MCF 10A (cell line): ENCODE measurements at places on chromosomes 1 and 21. TPM values are rescaled to one million over a fixed set of nuclear protein-coding genes. Genes with fewer than 3 reads are reported as not detected.

DNA sequence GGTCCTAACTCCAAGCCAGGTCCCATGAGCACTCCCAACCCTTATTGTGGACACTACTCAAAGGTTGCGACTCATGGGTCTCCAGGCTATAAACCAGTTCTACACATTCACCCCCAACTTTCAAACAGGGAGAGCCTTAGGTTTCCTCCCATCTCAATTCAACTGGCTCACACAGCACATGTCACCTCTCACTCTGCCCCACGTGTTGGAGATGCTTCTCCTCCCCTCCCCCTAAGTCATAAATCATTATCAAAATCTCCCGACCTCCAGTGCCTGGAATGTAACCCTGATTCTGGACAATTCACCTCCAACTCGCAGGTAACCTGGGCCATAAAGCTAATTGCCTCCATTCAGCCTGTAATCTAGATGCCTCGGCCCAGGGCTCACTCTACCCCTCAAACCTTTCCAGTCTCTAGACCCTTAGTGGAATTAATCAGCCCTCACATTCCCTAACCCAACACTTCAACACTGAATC is 595 bp downstream of the AK2 start:
- peak overlapping the region; percentile 98 for H3K4me3 ChIP-seq
- no peaks in the 10 kb centered on the region for H3K27me3 ChIP-seq
- H3K4me1 ChIP-seq = peaks cover 34% of the 10 kb centered on the region
- DNase-seq = peak; percentile 48
- H3K27ac ChIP-seq = peak overlapping the region; percentile 95

DNA sequence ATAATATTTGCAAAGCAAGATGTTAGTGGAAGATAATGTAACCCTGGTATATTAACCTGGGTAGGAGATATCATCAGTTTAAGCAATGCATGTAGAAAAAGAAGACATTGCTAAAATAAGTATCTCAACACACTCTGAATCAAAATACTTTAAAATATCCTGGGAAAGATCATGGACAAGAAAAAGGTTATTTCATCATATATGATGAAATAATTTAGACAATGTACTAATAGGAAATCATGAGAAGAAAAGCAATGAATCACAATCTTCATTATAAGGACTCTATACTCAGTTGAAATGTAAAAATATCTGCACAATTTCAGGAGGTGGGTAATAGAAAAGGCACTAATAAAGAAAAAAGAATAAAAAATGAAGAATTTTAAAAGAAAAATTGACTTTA is 158.8 kb downstream of the KCNT2 start:
- H3K36me3 ChIP-seq = no peaks in the 10 kb centered on the region
- H3K4me1 ChIP-seq = peaks cover 18% of the 10 kb centered on the region
- no peak overlapping the region for H3K27ac ChIP-seq
- DNase-seq = peak; percentile 26
- H3K27me3 ChIP-seq = no peaks in the 10 kb centered on the region

DNA sequence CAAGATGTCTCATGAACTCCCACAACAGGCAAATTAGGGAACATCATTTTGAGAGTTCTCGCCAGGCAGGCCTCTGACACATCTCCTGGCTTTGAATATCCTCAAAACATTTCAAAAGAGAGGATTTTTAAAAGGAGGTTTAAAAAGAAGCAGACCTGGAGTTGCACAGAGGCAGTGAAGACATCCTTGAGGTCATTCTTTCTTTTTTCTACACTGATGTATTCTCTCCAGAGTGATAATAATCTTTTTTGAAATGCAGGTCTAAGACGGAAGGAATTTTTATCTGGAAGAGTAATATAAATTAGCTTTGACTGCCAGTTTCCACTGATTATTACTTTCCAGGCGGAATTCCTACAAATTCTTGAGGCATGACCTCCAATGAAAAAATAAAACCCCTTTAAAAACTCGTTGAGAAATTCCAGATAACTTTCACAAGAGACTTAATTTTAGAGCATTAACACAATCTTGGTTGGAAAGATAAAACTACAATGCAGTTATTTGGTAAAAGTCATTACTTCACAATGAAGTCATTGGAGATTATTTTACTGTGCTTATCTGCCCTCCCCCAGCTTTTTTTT is 125.0 kb downstream of the LYPLAL1 start:
- H3K4me3 ChIP-seq = no peak overlapping the region
- no peak for DNase-seq
- no peaks in the 10 kb centered on the region for H3K4me1 ChIP-seq
- H3K27me3 ChIP-seq = peaks cover 86% of the 10 kb centered on the region

GRCh38 chr1:15738416-15739113 is 2.5 kb downstream of the SLC25A34 start:
- no peaks in the 10 kb centered on the region for H3K27me3 ChIP-seq
- H3K4me1 ChIP-seq = peaks cover 7% of the 10 kb centered on the region
- DNase-seq = no peak
- no peak overlapping the region for H3K4me3 ChIP-seq

BGLAP gene
- 1.9 and 2.6 TPM in 2 replicates for total RNA-seq

DNA sequence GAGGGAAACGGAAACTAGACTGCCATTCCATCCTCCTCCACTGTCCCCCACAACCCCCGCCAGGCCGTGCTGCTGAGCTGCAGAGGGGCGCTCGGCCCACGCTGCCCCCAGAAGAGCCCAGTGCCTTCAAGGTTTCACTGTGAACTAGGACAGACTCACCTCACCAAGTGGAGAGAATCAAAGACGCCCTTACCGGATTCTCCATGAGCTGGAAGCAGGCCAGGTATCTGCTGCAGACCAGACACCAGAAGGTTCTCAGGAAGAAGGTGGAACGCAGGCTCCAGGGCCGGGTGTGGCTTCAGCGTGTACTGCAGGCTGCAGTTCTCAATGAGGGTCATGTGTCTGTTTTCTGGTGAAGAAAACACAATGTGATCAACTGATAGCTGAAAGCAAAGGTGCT is 30.6 kb downstream of the NPHP4 start:
- H3K27ac ChIP-seq = no peak overlapping the region
- no peak for DNase-seq
- no peaks in the 10 kb centered on the region for H3K27me3 ChIP-seq
- H3K36me3 ChIP-seq = peaks cover 17% of the 10 kb centered on the region

GRCh38 chr1:24463776-24464735 is 38.6 kb upstream of the RCAN3 start:
- peaks cover 75% of the 10 kb centered on the region for H3K36me3 ChIP-seq
- no peak overlapping the region for H3K4me3 ChIP-seq
- no peak overlapping the region for H3K27ac ChIP-seq
- H3K4me1 ChIP-seq = peaks cover 6% of the 10 kb centered on the region
- no peak for DNase-seq
- H3K27me3 ChIP-seq = no peaks in the 10 kb centered on the region

DNA sequence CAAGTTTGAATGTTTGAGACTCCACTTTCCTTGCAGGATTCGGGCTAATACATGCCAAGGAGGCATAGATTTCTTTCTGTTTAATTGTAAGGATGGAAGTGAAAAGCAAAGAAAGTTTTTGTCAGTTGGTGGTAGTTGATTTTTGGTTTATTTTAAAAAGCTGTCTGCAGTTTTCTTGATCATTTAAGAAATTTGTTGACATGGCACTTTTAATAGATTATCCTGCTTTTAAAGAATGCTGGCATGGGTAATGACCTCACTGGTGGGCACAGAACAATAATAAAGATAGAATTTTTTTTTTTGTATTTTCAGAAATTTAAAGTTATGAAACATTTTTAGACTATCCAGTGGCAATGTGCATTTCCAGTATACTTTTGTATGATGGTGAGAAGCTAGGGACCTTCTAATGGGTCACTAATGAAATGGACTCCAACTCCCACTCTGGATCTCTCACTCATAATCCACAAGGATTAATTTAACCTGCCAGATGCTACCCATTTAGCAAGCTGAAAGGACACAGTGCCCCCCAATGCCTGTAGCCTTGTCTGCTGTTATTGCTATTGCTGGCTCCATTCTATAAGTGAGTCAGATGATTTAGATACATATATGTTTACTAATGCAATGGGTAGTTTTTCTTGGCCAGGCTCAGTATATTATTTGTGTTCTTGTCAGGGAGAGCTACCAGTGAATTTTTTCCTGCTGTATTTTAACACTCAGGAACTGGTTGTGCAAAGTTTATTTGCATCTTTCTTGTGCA is 190.2 kb upstream of the SGIP1 start:
- H3K27ac ChIP-seq = no peak overlapping the region
- no peak overlapping the region for H3K4me3 ChIP-seq
- H3K36me3 ChIP-seq = peaks cover 5% of the 10 kb centered on the region
- DNase-seq = peak; percentile 46
- no peaks in the 10 kb centered on the region for H3K27me3 ChIP-seq

DNA sequence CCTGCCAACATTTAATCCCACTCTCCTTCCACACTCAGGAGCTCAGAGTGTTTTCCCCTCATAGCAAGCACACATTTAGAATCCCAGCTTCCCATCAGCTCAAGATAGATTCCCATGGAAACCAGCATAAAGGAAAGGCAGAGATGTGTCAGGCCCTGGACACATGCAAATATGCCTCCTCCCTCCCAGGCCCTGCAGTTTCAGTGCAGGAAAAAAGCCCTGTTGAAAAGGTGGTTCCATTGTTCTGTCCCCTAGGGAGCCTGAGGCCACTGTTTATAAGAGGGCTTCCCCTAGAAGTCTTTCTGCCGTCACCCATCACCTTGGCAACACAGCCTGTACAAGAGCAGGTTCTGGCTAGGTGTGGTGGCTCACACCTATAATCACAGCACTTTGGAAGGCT is 3.6 kb downstream of the CACNA1S start:
- no peaks in the 10 kb centered on the region for H3K4me1 ChIP-seq
- H3K27ac ChIP-seq = no peak overlapping the region
- no peaks in the 10 kb centered on the region for H3K27me3 ChIP-seq
- no peak overlapping the region for H3K4me3 ChIP-seq
- DNase-seq = no peak

GRCh38 chr1:42008264-42008663 is 89.5 kb upstream of the HIVEP3 start:
- DNase-seq = no peak
- H3K27ac ChIP-seq = no peak overlapping the region
- H3K36me3 ChIP-seq = no peaks in the 10 kb centered on the region
- peaks cover 53% of the 10 kb centered on the region for H3K27me3 ChIP-seq
- no peak overlapping the region for H3K4me3 ChIP-seq

GRCh38 chr1:62691062-62691844 is 3.1 kb upstream of the DOCK7 start:
- DNase-seq = no peak
- no peaks in the 10 kb centered on the region for H3K27me3 ChIP-seq
- H3K4me1 ChIP-seq = peaks cover 21% of the 10 kb centered on the region
- H3K36me3 ChIP-seq = no peaks in the 10 kb centered on the region

PLOD1 gene
- total RNA-seq = 47.2 and 48.2 TPM in 2 replicates

CRYBG2 gene
- 8.6 and 14.2 TPM in 2 replicates for total RNA-seq

DNA sequence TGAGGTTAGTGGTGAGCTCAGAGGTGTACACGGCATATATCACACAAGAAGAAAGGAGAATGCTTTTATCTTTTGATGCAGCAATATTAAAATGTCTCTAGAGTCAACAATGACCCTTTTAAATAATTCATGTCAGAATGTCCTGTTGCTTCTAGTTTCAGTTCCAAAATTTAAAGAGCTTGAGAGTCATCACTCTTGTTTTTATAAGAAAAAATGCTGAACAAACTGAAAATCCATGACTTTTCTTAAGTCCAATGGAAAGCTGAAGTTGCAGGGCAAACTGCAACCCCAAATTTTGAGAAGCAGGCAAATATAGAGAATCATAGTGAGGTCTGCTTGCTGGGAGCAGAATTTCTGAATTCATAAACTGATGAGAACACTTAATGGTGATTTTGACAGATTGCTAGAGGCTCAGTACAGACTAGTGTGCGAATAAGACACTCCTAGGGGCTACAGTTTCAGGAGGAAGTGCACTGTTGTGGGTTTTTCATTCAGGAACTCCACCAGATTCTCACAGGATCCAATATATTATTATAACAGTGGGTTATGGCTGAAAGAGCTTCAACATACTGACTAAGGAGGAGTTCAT is 135.1 kb downstream of the CLIC6 start:
- H3K4me3 ChIP-seq = no peak overlapping the region
- no peak for DNase-seq
- H3K27ac ChIP-seq = no peak overlapping the region

TPM3 gene
- 625 and 698 TPM in 2 replicates for total RNA-seq

GRCh38 chr1:21216835-21217811 is 40.4 kb upstream of the EIF4G3 start:
- peaks cover 34% of the 10 kb centered on the region for H3K36me3 ChIP-seq
- H3K27me3 ChIP-seq = no peaks in the 10 kb centered on the region
- no peak overlapping the region for H3K27ac ChIP-seq
- no peaks in the 10 kb centered on the region for H3K4me1 ChIP-seq
- DNase-seq = peak; percentile 65

ACTN2 gene
- total RNA-seq = not detected in 2 replicates

GRCh38 chr1:175524003-175524402 is 219.4 kb downstream of the TNR start:
- no peak overlapping the region for H3K27ac ChIP-seq
- peaks cover 20% of the 10 kb centered on the region for H3K27me3 ChIP-seq
- H3K4me1 ChIP-seq = peaks cover 21% of the 10 kb centered on the region
- H3K36me3 ChIP-seq = no peaks in the 10 kb centered on the region
- no peak for DNase-seq
- H3K4me3 ChIP-seq = no peak overlapping the region

DNA sequence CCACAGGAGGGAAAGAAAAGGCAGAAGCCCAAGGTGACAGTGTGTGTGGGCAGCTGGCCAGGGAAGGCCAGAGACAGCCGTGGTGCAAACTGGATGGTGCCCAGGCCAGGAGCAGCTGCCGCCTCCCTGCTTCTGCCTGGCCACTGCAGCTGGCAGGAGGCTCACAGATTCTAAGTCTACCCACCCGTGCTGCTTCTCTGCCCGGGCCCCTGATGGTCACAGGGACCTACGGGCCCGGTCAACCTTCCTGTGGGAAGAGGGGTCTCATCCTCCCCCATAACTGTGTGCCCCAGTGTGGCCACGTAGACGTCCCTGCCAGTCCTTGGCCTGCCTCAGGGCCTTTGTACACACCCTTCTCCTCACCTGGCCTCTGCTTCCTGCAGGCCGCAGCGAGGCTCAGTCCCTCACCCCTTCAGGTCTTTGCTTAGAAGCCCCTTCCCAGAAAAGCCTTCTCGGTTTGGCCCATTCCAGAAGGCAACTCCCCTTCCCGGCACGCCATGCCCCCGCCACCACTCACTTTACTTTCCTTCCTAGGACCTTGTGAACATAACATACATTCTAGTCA is 192.6 kb upstream of the AJAP1 start:
- H3K27me3 ChIP-seq = no peaks in the 10 kb centered on the region
- no peak overlapping the region for H3K4me3 ChIP-seq
- DNase-seq = no peak
- no peaks in the 10 kb centered on the region for H3K36me3 ChIP-seq
- H3K27ac ChIP-seq = no peak overlapping the region

PCSK9 gene
- not detected in 2 replicates for total RNA-seq

- no peaks in the 10 kb centered on the region for H3K4me1 ChIP-seq
- DNase-seq = no peak
- H3K36me3 ChIP-seq = no peaks in the 10 kb centered on the region
- H3K27me3 ChIP-seq = no peaks in the 10 kb centered on the region
Observed at GRCh38 chr1:89705901-89706699, 73.2 kb downstream of the LRRC8C start.

MAST2 gene
- total RNA-seq = 33.3 and 39.2 TPM in 2 replicates

DNA sequence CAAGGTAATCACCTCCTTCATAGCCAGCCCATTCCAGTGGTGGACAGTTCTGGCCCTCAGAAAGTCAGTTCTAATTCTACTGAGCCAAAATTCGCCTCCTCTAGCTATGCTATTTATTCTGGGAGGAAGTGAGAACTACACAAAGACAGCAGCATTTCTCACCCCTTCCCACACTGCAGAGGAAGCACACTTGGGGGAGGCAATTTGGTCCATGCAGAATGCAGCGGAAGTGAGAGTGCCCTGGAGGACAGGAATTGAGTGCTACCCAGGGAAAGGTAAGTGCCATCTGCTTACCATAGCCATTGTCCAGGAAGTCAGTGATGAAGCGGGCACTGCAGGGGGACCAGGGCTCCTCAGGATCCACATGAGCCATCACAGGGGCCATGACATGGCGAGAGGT is 3.7 kb downstream of the ADAMTS4 start:
- H3K27me3 ChIP-seq = no peaks in the 10 kb centered on the region
- DNase-seq = no peak
- H3K36me3 ChIP-seq = no peaks in the 10 kb centered on the region
